Activated T-helper 9 cell treated with anti-CD3 and anti-CD28 coated beads, Interleukin-2, amount 50 U/mL, for 16 hours (primary cell): ENCODE measurements at places on chromosomes 11 and 22.
A peak's percentile ranks its signal among the peaks of the same experiment; 100 is the strongest.

DNA sequence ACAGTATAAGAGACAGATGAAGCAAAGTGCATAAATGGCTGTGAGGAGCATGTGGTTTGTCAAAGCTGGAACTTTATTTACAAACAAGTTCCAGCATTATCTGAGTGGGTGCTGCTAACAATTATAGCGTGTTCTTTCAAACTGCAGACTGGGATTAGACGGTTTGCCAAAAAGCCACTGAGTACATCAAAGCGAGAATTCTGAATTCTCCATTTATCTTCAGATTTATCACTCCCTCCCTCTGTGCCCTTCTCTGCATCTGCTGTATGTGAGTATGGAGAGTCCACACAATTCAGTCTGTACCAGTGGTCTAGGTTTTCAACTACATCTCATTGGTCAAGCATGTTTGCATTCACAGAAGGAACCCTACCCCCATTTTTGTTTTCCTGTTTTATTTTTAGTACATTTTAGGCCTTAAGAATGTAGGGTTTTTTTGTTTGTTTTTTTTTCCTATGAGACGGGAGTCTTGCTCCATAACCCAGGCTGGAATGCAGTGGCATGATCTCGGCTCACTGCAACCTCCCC is 18.1 kb upstream of the INCENP start:
- DNase-seq = no peak

DNA sequence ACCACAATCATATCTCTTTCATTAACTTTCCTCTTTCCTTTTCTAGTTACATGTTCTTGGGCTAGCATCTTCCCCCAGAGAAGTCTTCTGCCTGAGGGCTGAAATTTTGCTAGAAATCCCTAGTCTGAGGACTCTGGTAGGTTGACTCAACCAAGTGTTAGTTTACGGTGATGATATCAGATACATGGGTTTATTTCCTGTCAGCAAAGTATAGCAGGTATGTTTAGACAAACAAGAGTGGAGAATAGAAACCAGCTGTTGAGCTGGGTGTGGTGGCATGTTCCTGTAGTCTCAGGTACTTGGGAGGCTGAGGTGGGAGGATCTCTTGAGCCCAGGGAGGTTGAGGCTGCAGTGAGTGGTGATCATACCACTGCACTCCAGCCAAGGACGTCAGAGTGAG is 11.2 kb downstream of the FOLR1 start:
- DNase-seq = no peak

GRCh38 chr11:3962406-3962840 is 107.0 kb downstream of the STIM1 start:
- DNase-seq = no peak

DNA sequence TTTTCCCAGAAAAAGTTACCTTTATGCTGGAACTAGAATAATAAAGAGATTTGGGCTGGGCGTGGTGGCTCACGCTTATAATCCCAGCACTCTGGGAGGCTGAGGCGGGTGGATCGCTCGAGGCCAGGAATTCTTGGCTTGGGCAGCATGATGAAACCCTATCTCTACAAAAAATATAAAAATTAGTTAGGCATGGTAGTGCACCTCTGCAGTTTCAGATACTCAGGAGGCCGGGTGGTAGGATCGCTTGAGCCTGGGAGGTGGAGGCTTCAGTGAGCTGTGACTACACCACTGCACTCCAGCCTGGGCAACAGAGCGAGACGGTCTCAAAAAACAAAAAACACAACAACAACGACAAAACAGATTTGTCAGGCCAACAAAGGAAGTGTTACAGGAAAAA is 119.3 kb upstream of the OR9Q1 start:
- DNase-seq = no peak

DNA sequence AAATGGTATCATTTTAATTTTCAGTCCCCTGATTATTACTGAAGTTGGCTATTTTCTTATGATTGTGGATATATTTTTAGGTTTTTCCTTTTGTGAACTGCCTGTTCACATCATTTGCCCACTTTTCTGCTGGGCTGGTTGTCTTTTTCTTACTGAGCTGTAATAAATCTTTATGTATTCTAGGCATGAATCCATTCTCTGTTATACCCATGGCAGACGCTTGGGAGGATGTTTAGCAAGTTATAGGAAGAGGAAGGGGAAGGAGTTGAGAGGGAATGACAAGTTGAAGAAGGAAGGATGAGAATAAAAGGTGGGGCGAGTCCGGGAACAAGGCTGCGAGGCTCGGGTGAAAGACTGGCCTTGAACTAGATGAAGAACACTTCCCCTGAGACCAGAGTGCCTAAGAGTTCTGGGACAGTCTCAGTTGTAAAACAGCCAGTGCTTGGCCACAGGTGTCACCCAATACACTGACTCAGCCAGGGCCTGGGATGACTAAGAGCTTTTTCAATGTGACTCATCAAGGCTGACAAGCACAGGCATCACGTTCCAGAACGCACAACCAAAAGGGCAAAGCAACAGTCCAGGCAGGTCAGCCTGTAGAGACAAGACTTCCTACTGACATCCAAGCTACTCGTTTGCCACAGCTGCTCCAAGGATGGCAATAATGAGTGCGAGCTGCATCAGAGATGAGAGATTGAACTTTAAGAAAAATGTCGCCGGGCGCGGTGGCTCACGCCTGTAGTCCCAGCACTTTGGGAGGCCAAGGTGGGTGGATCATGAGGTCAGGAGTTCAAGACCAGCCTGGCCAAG is 35.2 kb downstream of the LRFN4 start:
- DNase-seq = peak; percentile 23

GRCh38 chr11:87878373-87878825 is 296.8 kb downstream of the RAB38 start:
- no peak for DNase-seq

DNA sequence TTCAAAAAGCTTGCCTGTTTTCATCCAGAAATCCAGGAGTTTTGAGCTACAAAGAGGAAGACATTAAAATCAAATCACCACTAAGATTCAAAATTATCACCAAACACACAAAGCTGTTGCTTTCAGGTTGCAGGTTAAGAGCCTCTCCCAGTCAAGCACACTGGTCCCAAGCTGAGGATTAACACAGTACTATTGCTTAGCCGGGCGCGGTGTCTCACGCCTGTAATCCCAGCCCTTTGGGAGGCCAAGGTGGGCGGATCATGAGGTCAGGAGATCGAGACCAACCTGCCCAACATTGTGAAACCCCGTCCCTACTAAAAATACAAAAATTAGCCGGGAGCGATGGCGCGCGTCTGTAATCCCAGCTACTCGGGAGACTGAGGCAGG is 1165.1 kb downstream of the LRRC4C start:
- no peak for DNase-seq

GRCh38 chr11:63769042-63769713 is 603 bp upstream of the ZFTA start:
- no peak for DNase-seq
